ENCODE measurements at places on chromosomes 3 and 15. TPM values are rescaled to one million over a fixed set of nuclear protein-coding genes. Genes with fewer than 3 reads are reported as not detected.

DNA sequence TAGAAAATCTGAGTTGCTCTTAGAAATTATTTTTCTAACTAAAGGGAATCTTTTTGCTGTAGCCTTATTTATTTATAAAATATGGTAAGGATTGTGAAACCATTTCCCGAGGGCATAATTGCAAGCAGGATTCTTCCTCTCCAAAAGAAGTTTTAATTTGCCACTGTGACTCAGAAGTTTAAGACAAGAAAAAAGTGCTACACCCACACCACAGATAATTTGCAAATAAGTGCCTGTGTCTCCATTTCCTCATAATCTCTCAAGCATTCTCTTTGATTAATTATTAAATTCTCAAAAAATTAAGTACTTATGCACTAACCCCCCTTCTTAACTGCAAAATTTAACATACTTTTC is 43.6 kb downstream of the RASA2 start:
- no peak for DNase-seq

Gene GPD1L
- polyA plus RNA-seq, result 21.1 TPM

Gene A4GNT
- polyA plus RNA-seq, result 0.12 TPM

GRCh38 chr3:21729888-21730459 is 21.0 kb downstream of the ZNF385D start:
- DNase-seq, result no peak

DNA sequence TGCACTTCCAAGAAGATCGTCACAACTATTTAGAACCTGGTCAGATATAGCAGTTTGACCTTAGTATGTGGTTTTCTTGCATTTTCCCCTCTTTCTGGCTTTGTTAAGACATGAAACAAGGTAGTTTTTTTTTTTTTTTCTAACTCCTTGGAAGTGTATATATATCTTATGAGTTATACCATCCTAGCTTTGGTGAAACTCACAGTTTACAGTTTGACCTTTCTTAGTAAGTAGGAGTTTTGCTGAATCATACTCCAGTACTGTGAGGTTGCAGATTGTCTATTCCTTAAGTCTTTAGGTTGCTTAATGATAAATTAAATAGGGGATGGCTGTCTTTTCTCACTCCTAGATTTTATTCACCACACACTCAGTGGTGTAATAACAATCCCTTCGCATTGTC is 325.0 kb downstream of the RBMS3 start:
- DNase-seq, result no peak

DNA sequence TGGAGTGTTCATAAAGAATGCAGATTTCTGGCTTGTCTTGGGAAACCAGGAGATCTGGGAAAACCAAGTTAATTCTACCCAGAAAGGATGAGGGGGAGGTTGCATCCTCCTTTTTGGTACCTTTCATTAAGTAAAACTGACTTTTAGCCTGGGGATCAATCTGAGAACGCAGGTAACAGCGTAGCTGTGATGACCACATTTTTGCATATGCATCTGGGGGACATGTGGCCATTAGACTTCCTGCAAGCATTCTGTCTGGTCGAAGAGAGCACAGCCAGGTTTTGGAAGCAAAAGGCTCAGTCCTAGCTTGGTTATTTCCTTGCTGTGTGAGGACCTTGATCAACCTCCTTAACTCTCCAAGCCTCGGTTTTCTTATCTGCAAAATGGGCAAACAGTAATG is 145.2 kb downstream of the SHQ1 start:
- DNase-seq, result no peak

DNA sequence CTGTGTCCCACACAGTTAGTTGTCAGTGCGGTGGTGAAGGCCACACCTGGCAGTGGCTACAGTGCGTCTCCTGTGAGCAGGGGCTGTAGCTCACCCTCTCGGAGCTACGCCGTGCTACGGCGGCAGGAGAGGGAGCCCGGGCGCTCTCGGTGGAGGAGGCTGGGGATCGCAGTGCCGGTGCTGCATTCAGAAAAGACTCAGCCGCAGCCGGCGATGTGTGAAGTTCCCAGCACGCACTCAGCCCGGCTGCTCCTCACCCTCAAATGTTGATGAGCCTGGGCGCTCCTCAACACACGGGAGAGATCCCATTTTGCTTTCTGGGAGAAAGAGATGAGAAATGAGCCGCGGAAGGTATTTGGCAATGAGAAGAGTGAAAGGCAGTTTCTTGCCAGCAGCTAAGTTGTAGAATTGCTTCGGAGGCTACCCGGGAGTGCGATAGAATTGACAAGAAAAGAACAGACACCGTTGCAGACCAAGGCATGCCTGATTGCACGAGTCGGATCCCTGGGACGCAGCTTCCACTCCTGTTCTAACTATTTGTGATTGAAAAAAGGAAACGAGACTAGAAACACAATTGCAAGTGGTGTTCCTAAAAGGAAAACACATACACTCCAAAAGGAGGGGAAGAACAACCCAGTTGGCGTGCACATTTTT is at the start of gene UNC13C:
TSS of gene UNC13C (plus strand) at position 189 of the 654 bp plus-strand sequence. CDS start 34,463 bp downstream, outside the sequence.
- no peak for DNase-seq

DNA sequence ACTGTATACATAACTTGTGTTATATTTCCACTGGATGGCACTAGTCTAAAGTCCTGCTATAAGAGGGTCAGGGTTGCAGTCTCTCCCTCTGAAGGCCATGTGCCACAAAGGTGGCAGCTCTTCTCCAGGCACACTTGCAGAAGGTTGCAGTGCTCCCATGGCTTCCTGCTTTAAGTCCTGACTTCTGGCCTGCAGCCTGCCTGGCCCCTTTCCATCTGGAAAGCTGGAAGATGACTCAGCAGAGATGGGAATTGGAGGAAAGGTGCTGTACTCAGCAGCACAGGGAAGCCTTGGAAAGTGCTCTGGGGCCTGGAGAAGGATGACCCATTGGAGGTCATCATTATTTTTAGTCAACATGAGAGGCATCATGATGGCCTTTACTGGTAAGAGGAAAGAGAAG is 40.9 kb upstream of the MRPL3 start:
- DNase-seq, result no peak

Gene ADAMTS7
- 24.4 TPM for polyA plus RNA-seq

Gene TRH
- polyA plus RNA-seq, result 0.69 TPM

GRCh38 chr3:103365467-103365866 is 930.7 kb downstream of the ZPLD1 start:
- no peak for DNase-seq

- DNase-seq, result no peak
Observed at GRCh38 chr3:196198771-196199753, 12.1 kb downstream of the ZDHHC19 start.

Gene STRA6
- 23.9 TPM for polyA plus RNA-seq

- DNase-seq, result no peak
Observed at GRCh38 chr3:69364354-69364753, 21.5 kb downstream of the FRMD4B start.

Gene CELF6
- polyA plus RNA-seq, result 5.6 TPM

GRCh38 chr15:45637141-45637540 is 2.3 kb downstream of the SQOR start:
- no peak for DNase-seq

- no peak for DNase-seq
Observed at GRCh38 chr3:190495354-190495753, 18.5 kb upstream of the IL1RAP start.

- no peak for DNase-seq
Observed at GRCh38 chr3:17882981-17883380, 140.6 kb upstream of the TBC1D5 start.

DNA sequence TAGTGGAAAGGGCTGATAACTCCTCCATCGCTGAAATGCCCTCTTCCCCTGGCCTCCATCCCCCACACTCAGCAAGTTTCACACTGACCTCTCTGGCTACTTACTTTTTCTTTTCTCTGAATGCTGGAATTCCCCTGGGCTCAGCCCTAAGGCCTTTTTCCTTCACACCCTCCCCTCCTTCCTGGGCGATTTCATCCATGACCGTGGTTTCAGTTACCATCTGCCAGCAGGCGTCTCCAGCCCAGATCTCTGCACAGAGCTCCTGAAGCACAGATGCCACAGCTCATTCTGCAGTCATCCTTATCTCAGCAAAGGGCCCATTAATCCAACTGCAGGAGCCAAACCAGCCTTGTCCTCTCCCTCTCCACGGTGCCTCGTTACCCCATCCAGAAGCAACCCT is 114.0 kb downstream of the RFTN1 start:
- no peak for DNase-seq

- DNase-seq, result no peak
Observed at GRCh38 chr3:163548015-163548414, 1530.3 kb downstream of the SI start.

GRCh38 chr15:62907275-62907674 is 135.3 kb upstream of the TPM1 start:
- no peak for DNase-seq

Data from left renal pelvis (tissue), 4 donors.